ENCODE measurements at places on chromosomes 5 and 9. TPM values are rescaled to one million over a fixed set of nuclear protein-coding genes. Genes with fewer than 3 reads are reported as not detected.

Gene DMRT3
- not detected for total RNA-seq

Gene SLC36A3
- total RNA-seq, result not detected

Gene DNM1
- 54.6 TPM for total RNA-seq

GRCh38 chr5:93964421-93964820 is 223.0 kb upstream of the POU5F2 start:
- H3K27ac ChIP-seq, result no peak overlapping the region
- no peak overlapping the region for H3K4me3 ChIP-seq
- no peaks in the 10 kb centered on the region for H3K36me3 ChIP-seq
- H3K4me1 ChIP-seq, result no peaks in the 10 kb centered on the region
- no peaks in the 10 kb centered on the region for H3K27me3 ChIP-seq

- H3K27ac ChIP-seq, result no peak overlapping the region
- peaks cover 14% of the 10 kb centered on the region for H3K4me1 ChIP-seq
- H3K4me3 ChIP-seq, result no peak overlapping the region
- no peak for DNase-seq
- H3K27me3 ChIP-seq, result no peaks in the 10 kb centered on the region
Measured at GRCh38 chr9:133476036-133476931, 2.6 kb downstream of the SLC2A6 start.

DNA sequence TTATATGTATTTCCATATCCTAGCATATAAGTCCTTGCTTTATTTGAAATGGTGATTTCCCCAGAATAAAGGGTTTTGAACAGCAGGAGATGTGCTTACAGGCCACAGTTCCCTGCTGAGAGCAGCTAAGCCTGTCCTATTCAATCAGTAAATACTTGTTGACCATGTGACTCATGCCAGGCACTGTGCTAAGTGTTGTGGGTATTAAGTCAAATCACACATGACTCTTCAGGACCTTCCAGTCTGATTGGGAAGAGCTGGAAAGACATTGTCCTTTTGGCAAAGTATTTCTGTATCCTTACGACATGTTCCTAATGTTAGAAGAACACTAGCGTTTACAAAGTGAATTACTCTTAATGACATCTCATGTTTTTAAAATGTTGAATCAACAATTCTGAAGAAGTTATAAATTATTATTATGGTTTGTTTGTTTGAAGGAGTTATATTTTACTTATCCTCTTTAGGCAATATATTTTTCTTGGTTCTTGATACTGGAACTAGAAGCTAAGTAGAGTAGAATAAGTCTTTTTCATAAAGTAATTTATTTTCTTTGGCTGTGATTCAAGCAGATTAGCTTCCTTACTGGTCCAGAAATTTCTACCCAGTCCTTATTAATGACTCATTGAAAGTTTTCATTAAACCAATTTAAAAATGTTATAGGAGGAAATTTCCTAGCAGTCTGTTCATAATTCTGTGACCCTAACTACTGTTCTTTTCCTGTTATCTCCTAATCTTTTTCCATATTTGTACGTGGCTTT is 82.1 kb downstream of the GAPVD1 start:
- DNase-seq, result no peak
- no peak overlapping the region for H3K27ac ChIP-seq
- no peaks in the 10 kb centered on the region for H3K4me1 ChIP-seq
- no peaks in the 10 kb centered on the region for H3K27me3 ChIP-seq
- no peaks in the 10 kb centered on the region for H3K36me3 ChIP-seq
- H3K4me3 ChIP-seq, result no peak overlapping the region

All from Peyer's patch (tissue), 4 donors.